T-helper 2 cell treated with Interferon-gamma antibody and Interleukin-4, amounts not matched to agents 5 μg/mL and 100 μg/mL, for 36 hours (primary cell): ENCODE measurements at places on chromosomes 3 and 15.

- no peak overlapping the region for H3K27ac ChIP-seq
- peaks cover 3% of the 10 kb centered on the region for H3K27me3 ChIP-seq
- no peak overlapping the region for H3K4me3 ChIP-seq
- DNase-seq = no peak
- H3K4me1 ChIP-seq = peaks cover 5% of the 10 kb centered on the region
Observed at GRCh38 chr3:123769356-123769743, 114.8 kb downstream of the MYLK start.

DNA sequence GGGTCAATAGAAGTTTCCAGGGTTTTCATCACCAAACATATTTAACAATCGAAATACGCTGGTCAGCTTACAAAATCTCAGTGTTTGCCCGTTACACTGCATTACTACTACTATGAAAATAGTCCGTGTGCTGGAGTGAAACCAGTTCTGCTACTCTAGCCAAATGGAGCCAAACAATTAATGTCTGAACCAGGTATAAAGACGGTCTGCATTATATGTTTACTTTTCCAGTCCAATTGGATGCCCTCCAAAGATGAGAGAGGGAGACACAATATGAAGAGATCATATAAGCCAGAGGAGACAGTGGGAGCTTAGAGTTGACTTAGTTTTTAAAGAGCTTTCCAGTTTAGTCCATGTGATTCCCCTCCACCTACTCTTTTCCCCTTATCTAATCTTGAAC, 6.3 kb upstream of the DUT start:
- H3K4me1 ChIP-seq = peaks cover 7% of the 10 kb centered on the region
- H3K4me3 ChIP-seq = no peak overlapping the region
- DNase-seq = no peak
- no peak overlapping the region for H3K27ac ChIP-seq
- peaks cover 3% of the 10 kb centered on the region for H3K27me3 ChIP-seq
- peaks cover 9% of the 10 kb centered on the region for H3K36me3 ChIP-seq

- no peak overlapping the region for H3K4me3 ChIP-seq
- no peaks in the 10 kb centered on the region for H3K36me3 ChIP-seq
- H3K27me3 ChIP-seq = no peaks in the 10 kb centered on the region
- no peak for DNase-seq
- no peaks in the 10 kb centered on the region for H3K4me1 ChIP-seq
Observed at GRCh38 chr15:77312523-77312922, 107.4 kb downstream of the PEAK1 start.

DNA sequence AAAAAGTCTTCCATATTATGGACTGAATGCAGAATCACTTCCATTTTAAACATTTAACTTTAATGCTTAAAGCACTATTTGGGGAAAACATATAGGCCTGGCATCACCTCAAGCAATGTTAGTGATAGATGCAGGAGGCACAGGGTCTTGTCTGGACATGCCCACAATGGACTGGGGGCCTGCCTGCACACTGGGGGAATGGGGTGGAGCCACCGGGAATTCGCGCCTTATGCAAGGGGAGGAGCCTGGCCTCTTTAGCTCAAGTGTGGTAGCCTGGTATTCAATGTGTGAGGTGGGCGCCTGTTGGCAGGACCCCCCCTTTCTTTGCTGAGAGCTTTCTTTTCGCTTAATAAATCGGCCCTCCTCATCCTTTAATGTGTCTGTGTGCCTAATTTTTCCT, 29.9 kb downstream of the ACKR4 start:
- peaks cover 6% of the 10 kb centered on the region for H3K4me1 ChIP-seq
- DNase-seq = no peak
- peaks cover 5% of the 10 kb centered on the region for H3K36me3 ChIP-seq

DNA sequence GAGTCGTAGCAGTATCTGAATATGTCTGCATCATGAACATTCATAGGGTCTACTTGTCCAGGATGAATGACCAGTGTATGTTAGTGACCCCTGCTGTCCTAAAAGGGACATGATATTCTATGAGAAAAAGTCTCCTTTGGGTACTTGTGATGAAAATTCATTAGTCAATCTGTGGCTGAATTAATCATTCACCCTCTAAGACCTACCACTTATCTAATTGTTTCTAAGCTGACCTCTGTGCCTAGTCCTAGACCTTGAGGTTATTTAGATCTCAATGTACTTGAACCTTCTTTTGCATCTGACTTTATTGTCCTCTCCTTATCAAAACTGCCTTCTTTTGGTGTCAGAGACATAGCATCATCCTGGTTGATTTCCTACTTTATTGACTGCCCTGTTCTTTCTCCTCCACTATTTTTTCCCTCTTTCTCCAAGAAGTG, 799.3 kb downstream of the DIPK2A start:
- no peaks in the 10 kb centered on the region for H3K27me3 ChIP-seq
- no peaks in the 10 kb centered on the region for H3K36me3 ChIP-seq
- no peak overlapping the region for H3K4me3 ChIP-seq
- DNase-seq = no peak
- H3K4me1 ChIP-seq = no peaks in the 10 kb centered on the region
- H3K27ac ChIP-seq = no peak overlapping the region

DNA sequence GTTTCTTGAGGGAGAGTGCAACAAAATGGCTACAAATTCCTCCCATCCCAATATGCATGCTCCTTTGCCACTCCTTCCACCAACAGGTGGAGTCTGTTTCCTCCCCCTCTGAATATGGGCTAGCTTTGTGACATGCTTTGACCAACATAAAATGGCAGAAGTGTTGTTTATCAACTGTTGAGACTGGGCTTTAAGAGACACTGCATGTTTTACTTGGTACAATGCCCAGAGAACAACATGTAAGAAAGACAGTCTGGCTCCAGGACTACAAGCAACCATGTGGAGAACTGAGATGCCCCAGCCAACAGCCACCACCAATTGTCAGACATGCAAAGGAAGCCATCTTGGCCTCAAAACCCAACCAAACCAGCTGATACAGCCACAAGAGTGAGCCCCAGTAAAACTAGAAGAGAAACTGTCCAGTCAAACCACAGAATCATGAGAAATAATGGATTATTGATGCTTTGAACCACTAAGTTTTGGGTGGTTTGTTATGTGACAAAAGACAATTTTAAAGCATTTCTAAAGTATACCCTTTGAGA, 40.5 kb downstream of the NUDT16 start:
- no peak overlapping the region for H3K27ac ChIP-seq
- H3K4me1 ChIP-seq = no peaks in the 10 kb centered on the region
- DNase-seq = no peak
- no peak overlapping the region for H3K4me3 ChIP-seq
- no peaks in the 10 kb centered on the region for H3K36me3 ChIP-seq

GRCh38 chr15:95604634-95605036, 725.9 kb upstream of the NR2F2 start:
- no peak overlapping the region for H3K4me3 ChIP-seq
- DNase-seq = no peak
- H3K36me3 ChIP-seq = no peaks in the 10 kb centered on the region
- peaks cover 2% of the 10 kb centered on the region for H3K27me3 ChIP-seq
